ENCODE measurements at places on chromosomes 5 and 9.

GRCh38 chr5:71483355-71483754 is 27.9 kb downstream of the BDP1 start:
- DNase-seq = no peak

DNA sequence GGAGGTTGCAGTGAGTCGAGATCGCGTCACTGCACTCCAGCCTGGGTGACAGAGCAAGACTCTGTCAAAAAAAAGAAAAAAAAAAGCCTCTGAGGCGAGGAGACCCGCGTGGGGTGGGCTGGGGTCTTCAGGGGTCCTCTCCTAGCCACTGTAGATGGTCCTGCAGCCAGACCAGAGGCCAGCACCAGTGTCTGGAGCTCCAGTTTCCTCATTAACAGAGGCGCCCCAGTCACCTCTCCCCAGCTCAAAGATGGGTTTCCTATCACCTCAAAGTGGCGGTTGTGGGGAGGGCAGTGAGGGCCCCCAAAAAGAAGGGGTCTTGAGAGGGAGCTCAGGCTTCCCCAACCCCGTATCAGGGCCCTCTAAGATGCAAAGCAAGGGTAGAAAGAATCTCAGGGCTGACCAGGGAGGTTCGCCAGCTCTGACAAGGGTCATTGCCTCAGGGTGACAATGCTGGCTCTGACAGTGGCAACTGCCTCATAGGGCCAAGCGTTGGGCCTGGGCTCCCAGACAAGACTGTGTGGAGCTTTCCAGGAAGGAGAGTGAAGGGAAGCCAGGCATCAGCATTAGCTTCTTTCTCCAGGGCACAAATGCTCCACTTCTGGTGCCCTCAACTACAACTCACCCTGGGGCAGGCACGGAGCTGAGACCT is 15.0 kb downstream of the STK10 start:
- peak; percentile 71 for DNase-seq

DNA sequence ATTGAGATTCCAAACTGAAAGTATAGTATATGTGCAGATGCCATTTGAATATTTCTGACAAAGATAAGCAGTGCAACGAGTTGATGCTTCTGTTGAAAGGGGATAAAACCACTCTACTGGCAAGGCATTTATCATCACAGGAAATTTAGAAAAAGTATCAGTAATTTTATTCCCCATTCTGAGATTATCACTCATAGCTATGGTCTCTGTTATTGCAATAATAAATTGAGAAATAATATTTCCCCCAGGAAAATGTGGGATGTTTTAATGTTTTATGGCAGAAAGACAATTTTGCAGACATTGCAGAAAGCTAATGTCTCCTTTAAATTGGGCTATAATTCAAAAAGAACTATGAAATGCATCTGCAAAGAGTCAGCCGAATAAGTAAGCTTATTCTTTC is 1612.7 kb upstream of the ACO1 start:
- DNase-seq = no peak

- peak; percentile 52 for DNase-seq
Measured at GRCh38 chr5:38780945-38781344, 64.9 kb upstream of the OSMR start.

DNA sequence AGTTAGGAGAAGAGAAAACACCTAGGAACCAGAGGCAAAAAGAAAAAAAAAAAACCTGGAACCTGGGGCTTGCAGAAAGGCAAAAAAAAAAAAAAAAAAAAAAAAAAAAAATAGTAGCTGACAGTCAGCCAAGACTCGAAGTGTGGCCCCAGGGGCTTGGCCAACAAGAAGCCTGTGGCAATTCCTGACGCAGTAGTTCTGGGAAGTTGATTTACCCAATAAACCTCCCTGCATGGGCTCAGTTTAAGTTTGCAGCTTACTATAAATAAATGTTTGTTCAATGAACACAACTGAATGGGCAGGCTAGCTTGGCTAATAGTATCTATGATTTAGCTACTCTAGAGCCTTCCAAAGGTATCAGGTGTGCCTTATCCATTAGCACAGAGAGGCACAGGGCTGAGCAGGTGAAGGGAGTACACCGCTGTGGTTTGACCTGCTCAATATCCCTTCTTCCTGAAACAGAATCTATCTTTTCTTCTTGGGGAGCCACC is 21.3 kb upstream of the GLRX start:
- DNase-seq = no peak

- no peak for DNase-seq
Measured at GRCh38 chr5:112951124-112951702, 25.4 kb upstream of the DCP2 start.

DNA sequence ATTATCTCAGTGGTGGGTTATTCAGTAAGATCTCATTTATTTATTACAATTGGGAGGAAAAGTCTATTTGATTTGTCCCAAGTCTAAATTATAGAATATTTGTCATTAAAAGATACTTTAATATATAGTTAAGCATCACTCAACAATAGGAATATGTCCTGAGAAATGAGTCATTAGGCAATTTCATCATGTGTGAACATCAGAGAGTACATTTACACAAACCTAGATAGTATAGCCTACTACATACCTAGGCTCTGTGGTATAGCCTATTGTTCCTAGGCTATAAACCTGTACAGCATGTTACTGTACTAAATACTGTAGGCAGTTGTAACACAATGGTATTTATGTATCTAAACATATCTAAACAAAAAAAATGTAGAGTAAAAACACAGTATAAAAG is 135.0 kb upstream of the RASA1 start:
- DNase-seq = no peak

DNA sequence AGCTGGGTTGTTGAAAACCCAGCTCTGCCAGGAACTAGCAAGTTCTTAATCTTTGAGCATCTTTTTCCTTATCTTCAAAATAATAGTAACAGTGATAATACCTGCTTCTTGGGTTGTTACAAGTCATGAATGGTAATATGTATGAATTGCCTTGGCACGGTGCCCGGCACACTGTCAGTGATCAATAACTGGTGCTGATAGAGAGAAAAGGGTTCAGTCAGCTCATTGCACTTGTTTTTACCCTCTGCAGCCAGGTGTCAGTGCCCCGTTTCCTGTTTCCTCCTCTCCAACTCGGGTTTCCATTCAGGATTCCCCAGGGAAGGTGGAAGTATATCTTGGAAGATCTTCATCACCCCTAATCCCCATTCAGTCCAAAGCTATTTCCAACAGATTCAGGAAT is 15.8 kb upstream of the NIPAL4 start:
- DNase-seq = no peak

GRCh38 chr5:8068078-8068477 is 199.1 kb downstream of the MTRR start:
- DNase-seq = no peak

- DNase-seq = no peak
Measured at GRCh38 chr9:136013524-136014034, 52.4 kb upstream of the UBAC1 start.

DNA sequence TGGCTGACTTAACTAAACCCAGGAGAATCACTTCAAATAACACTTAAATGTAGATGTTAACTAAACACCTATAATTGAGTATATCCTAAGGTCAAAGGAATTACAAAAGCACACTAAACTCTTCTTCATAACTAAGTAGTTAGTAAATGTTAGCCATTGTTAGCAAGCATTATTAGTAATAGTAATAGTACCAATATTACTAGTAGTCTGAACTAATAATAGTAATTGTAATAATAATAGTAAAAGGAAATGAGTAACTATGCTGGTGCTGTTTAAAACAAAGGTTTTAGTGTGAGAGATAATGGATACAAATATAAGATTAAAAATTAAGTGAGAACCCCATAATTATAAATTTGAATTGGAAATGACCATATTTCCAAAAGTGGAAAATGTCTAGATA is 641.9 kb upstream of the RORB start:
- DNase-seq = no peak

DNA sequence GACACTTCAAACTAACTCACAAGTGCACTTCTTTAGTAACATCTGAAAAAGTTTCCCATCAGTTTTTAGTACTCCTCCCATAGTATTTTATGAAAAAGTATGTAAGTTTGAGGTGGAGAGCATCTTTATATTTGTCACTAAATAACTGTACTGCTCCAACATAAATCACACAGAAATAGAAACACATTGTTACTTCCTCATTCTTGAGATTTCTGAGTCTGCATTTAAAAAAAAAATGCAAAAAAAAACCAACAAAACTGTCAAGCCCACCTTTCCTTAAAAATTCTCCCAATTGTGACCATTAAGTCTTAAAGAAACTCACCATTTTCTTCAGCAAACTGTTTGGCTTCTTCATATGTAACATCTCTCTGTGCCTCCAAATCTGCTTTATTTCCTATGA is 18.7 kb downstream of the RAB14 start:
- no peak for DNase-seq

GRCh38 chr9:99430301-99430700 is 208.2 kb downstream of the SEC61B start:
- no peak for DNase-seq

DNA sequence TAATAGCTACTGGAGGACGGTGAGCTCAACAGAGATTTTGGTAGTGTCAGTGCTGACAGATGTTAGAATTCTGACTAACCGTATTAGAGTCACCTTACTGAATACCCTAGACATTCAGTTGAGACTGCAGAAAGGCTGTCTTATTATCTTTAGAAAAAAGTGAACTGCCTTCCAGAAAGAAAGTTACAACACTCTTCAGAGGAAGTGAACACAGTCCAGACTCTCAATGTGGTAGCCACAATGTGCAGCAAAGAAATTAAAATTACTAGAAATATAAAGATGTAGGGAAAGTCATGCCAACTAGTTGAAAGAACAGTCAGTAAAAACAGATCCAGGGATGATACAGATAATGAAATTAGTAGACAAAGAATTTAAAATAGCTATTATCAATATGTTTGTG is 47.1 kb upstream of the COL15A1 start:
- no peak for DNase-seq

GRCh38 chr5:136209346-136209910 is 16.5 kb upstream of the SMIM32 start:
- DNase-seq = no peak

GRCh38 chr5:126383246-126383645 is 40.0 kb upstream of the GRAMD2B start:
- no peak for DNase-seq

DNA sequence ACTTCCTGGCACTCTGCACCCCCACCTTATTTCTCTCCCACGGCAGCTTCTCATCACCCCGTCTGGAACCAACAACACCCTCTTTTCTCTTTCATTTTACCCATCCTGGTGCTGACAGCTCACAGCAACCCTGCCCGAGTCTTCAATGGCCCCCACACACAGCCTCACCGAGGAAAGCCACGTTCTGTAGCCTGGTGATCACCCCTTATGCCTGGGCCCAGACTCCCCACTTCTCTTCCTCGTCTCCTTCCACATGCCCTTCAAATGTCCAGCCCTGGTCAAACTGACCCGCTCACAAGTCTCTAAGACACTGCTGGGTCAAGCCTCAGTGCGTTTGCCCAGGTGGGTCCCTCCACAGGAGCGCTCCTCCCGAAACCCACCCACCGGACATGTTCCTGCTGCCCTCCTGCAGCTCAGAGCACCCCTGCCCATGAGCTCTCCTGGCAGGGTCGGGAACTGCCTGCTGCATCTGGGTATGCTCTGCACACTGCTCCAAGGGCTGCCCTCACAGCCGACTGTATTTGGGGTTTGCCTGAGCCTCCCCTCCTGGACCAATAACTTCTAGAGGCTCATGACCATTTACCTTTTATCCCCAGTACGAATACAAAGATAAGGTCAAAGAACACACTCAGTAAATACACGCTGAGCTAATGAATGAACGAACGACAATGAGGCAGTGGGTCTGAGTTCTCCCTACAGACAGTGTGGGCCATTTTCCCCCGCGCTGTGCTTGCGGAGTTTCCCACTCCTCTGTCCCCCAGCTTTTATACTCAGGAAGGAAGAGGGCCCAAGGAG is 154.7 kb upstream of the PHYKPL start:
- DNase-seq = no peak

- no peak for DNase-seq
Measured at GRCh38 chr5:111952555-111952954, 195.6 kb upstream of the NREP start.

DNA sequence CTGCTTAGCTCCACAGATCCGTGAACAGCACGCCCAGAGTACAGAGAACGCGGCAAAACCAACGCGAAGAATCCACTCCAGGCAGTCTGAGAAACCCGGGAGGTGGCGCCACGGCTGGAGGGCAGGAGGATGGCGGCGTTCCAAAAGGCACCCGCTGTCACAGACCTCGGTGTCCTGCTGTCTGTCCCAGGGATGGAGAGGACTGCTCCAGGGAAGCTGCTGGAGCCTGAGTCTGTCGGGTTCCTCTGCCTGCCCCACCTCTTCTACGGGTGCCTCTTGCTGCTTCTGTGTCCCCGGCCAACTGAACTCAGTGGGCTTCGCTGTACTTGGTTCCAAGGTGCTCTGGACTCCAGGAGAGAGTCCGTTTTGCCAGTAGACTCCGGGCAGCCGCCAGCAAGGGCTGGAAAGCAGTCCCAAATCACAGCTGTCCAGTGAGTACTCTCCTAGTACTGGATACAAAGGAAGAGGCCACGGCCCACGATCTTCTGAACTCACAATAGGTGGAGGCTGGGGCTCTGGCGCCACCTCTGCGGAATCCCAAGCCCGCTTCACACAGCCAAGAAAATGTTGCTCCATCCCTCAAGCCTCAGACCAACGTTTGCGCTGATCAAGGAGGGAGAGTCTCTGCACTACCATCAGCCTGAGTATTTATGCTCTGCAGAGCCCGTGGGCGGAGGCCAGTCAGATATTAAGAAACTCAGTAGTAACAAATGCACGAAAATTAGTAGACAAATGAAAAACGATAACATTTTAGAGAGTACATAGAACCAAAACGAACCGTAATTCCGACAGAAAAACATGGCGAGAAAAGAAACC is 440 bp downstream of the ANXA2R start:
- DNase-seq = no peak

DNA sequence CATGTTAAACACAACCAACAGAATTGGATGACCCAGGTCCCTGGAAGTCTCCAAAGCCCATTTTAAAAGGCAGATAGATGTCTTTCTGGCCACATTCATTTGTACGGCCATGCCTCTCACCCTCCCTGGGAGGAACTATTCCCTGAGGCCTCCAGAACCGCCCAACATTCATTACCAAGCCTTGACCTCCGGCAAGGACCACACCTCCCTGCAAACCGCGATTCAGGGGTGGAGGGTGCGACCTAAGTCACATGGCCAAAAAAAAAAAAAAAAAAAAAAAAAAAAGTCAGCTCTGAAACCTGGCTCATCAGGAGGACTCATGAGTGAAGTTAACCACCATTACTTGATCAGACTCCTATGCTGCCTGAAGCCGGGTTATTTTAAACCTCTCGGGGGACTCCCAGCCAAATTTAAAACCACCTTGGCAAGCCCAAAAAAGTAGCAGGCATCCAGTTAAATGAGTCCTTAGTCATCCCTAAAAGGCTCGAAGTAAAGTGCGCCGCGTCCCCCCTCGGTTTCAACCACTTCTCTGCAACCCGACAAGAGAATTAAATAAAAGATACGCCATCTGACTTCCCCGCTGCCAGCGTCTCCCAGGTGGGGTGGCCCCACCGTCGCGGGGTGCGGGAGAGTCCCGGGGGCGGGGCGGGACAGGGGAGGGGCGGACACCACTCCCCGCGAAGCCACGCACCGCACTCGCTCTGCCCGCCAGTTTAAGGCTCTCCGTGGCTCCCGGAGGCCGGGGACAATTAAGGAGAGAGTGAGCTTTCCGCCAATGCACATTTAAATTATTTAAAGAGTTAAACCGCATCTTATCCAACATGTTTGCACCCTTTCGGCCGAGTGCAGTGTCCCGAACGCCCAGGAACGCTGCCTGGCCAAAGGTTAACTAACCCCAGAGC is 2.3 kb downstream of the KLF9 start:
- DNase-seq = no peak
